ENCODE measurements at places on chromosomes 16 and 17.

- DNase-seq: no peak
Measured at GRCh38 chr17:14630046-14630445, 329.2 kb downstream of the HS3ST3B1 start.

DNA sequence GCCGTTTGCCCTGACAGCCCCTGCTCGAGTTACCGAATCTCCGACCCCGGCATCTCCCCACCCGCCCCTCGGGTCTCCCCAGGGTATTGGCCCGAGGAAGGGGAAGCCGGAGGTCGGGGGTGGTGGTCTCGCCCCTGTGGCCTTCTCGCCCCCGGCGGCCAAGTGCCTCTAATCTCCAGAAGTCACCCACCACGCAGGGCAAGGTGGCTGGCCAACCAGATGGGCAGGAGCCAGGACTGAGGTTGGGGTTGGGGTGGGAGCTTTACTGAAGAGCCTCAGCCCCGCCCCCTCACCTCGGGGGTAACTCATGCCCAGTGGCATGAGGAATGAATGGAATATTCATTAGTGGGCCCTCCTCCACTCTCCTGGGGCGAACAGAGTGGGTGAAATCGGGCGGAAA, 637 bp downstream of the DHRS11 start:
- DNase-seq: peak; percentile 36

DNA sequence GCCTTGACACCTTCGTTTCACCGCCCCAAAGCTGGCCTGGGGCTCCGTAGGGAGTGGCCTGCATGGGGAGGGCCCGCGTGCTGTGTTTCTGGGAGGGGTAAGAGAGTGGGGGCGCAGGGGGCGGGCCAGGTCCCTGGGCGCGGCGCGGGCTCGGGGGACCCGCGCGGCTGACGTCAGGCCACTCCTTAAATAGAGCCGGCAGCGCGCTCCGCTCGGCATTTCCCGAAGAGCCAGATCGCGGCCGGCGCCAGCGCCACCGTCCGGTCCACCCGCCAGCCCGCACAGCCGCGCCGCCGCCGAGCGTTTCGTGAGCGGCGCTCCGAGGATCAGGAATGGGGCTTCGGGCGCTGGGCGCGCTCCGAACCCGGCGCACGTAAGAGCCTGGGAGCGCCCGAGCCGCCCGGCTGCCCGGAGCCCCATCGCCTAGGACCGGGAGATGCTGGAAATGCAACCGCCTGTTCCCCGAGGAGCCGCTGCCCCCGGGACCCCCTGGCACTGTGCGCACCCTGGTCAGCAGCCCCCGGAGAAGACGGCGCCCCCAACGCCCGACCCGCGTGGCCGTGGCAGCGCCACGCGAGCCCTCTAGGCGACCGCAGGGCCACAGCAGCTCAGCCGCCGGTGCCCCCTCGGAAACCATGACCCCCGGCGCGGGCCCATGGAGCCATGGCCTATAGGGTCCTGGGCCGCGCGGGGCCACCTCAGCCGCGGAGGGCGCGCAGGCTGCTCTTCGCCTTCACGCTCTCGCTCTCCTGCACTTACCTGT, at the start of gene HS3ST2:
Gene HS3ST2 (plus strand): TSS at position 215 of the 763 bp plus-strand sequence. CDS start 449 bp downstream, at position 664.
- DNase-seq: no peak

GRCh38 chr16:55475919-55476318, 3.1 kb upstream of the MMP2 start:
- no peak for DNase-seq

GRCh38 chr17:44076716-44077594, 6.4 kb downstream of the G6PC3 start:
- DNase-seq: no peak

DNA sequence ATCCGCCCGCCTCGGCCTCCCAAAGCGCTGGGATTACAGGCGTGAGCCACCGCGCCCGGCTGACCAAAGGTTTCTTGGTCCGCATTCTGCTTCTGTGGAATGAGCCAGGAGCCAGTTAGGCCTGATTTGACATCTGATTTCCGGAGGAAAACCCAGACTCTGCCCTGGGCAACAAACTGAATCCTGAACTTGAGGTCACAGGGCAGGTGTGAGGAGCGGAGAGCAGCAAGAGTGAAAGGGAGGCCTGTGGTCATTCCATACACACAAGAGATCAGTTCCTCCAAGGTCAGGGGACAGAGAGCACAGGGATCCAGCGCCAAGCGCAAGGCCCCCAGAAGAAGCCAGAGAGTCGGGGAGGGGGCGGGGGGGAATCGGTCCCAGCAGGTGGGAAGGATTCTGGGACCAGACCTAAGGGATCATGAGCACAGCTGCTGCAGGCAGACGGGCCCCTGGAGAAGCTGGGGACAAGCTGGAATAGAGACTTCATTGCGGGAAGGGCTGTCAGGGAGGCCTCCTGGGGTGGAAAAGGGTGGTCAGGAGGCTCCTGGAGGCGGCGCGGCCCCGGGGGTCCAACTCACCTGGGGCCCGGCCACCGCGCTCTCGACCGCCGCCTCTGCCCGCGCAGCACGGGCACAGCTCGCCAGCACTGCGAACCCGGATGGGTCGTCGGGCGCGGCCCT, 436 bp downstream of the SHPK start:
- no peak for DNase-seq

DNA sequence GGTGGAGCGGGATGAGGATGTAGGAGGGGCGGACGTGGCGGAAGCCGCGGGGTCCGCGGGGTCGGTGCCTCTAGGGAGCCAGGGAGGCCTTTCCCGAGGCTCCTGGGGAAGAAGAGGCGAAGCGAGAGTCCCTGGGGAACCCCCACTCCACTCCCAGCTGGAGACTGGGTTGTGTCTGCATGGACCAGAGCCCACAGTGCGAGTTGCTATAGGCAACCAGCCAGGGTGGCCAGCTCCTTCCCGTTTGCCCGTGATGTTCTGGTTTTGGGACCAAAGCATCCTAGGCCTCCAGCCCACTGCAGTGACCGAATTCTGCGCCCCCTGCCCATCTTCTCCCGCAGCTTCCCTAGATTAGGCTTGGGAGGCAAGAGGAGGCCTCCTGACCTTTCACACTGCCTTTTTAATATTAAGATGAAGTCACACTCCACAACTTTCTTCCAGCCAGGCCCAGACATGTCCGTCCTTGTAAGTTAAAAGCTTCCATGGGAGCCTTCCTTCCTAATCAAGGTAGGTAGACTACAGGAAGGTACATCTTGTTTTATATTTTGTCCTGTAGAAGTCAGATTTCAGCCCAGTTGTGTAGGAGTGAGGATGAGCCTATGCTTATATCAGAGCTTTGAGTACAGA, 469 bp downstream of the AMZ2 start:
- no peak for DNase-seq

GRCh38 chr17:73335591-73336407, 24.0 kb upstream of the CDC42EP4 start:
- no peak for DNase-seq

GRCh38 chr16:68079626-68080344, 5.4 kb upstream of the NFATC3 start:
- peak; percentile 82 for DNase-seq

- no peak for DNase-seq
Measured at GRCh38 chr16:3625911-3626732, 14.7 kb upstream of the SLX4 start.

DNA sequence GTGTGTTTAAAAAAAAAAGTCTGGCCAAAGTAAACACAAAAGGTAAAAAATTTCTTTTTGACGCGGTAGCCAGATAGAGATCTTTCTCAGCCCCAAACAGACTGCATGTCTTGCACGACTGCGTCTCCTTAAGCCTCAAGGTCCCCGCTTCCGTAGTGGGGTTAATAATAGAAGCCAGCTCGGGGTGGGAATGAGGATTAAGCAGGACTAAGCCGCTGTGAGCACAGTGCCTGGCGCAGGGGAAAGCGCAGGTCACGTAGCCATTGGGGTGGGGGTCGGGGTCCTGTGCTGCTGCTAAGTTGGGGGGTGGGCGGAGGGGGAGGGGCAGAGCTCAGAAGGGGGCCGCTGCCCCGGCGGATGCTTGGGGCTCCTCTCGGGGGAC, 521 bp downstream of the GGA2 start:
- DNase-seq: peak; percentile 32

DNA sequence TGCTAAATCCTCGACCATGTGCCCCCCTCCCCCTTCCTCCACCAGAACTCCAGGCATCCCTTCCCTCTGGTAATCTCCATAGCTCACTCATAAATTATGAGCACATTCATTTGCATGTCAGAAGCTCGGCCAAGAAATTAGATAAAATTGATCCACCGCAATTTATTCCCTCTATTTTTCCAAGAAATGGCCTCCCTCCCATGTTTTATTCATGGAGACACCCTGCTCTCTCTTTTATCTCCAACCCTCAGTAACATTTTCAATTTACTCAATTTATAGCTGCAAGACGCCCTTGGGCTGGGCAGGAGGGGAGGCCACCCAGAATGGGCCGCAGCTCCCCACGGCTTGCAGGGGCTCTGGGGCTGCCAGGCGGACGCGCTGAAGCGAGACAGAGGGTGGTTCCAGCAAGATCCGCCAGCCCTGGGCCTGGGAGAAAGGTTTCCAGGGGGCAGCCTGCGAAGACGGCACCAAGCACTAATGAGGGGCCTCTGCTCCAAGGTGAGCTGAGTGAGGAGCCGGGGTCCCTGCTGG, 54.7 kb upstream of the ZNF423 start:
- no peak for DNase-seq

GRCh38 chr16:58937661-58938060, 203.5 kb upstream of the GOT2 start:
- DNase-seq: no peak

- DNase-seq: no peak
Measured at GRCh38 chr16:87666919-87667318, 64.6 kb downstream of the JPH3 start.

DNA sequence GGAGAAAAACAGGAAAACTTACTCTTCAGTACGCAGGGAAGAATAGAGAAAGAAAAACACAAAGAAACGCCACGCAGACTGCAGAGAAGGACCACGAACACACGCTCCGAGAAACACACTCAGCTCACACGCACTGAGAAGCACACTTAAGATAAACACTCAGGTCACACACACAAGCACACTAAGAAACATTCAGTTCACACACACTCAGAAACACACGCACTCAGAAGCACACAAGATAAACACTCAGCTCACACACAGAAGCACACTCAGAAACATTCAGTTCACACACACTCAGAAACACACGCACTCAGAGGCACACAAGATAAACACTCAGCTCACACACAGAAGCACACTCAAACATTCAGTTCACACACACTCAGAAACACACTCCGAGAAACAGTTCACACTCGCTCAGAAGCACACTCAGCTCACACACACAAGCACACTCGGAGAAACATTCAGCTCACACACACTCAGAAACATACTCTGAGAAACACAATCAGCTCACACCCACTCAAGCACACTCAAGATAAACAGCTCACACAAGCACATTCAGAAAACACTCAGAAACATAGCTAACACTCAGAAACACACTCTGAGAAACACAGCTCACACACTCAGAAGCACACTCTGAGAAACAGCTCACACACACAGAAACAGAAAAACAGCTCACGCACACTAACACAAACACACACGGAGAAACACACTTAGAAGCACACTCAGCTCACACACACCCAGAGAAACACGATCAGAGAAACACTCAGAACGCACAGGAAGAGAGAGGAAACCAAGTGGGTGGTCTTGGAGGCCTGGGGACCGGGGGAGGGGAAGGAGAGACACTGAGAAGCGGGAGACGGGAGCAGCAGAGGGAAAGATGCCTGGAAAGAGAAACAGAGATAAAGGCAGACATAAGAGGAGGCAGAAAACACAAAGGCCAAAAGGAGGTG, 908 bp downstream of the TMEM98 start:
- DNase-seq: no peak

- no peak for DNase-seq
Measured at GRCh38 chr17:45315648-45316433, 979 bp downstream of the MAP3K14 start.

DNA sequence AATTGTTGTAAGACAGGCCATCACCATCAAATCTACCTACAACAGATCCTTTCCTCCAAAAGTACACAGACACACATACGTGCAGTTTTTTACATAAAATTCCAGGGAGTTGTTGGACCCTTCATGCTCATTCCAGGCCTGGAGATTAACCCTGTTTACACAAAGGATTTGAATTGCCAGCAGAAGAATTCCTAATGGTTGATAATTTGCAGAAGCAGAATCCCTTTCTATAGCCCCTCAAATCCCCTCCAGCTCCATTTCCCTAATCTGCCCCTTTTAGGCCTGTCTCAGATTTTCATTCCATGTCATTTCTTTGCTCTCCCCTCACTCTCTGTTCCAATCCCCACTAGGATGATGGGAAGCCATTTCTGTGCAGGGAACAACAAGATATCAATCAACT, 102.9 kb upstream of the TOX3 start:
- no peak for DNase-seq

- DNase-seq: no peak
Measured at GRCh38 chr16:1261131-1261892, 5.4 kb downstream of the TPSD1 start.

GRCh38 chr17:59371416-59372100, 40.1 kb downstream of the YPEL2 start:
- DNase-seq: no peak

DNA sequence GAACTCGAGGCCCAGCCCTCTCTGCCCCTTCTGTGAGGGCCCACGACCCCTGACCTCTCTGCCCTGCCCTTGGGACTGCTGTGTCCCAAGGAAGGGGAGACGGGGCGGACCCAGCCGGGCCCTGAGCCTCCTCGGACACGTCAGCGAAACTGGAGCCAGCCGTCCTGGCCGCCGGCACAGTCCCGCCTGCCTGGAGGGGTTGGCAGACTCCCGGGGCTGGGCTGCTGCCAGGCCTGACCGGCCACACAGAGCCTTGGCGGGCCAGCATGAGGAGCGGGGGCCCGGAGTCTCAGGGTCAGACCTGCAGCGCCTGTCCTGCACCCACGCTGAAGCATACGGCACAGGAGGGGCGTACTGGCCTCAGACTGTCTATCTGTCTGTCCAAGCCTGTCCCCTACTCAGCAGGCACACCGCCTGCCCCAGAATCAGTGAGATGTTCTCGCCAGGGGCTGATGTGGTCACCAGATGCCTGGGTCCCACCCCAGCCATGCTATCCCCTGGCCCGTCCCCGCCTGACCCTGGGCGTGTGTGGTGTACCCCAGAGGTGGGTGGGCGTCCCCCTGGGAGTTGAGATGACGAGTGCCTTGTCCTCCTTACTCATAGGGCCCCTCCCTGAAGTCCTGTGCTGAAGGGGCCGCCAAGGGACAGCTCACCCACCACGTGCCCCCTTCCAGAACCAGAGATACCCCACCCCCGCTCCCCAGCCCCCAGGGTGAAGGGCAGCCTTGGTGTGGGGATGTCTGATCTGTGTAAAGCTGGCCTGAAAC, 4.7 kb downstream of the VASN start:
- DNase-seq: no peak

- no peak for DNase-seq
Measured at GRCh38 chr16:49799172-49799571, 56.7 kb downstream of the ZNF423 start.
